ENCODE measurements at places on chromosomes 5 and 9. TPM values are rescaled to one million over a fixed set of nuclear protein-coding genes. Genes with fewer than 3 reads are reported as not detected.

Gene RORB
- 0.06 TPM for total RNA-seq

Gene CDH9
- total RNA-seq, result not detected

Gene TMEM252
- total RNA-seq, result not detected

Gene DOCK8
- 31.0 TPM for total RNA-seq

Gene LAMC3
- total RNA-seq, result 4.8 TPM

Gene WNT8A
- not detected for total RNA-seq

Gene N4BP3
- 2.4 TPM for total RNA-seq

Gene TLX3
- not detected for total RNA-seq

Gene GPR150
- 0.32 TPM for total RNA-seq

Gene MYMK
- total RNA-seq, result not detected

Gene C5orf46
- total RNA-seq, result not detected

Gene RNF183
- not detected for total RNA-seq

Gene TICAM2
- total RNA-seq, result 6.3 TPM

Gene LCN1
- 2.3 TPM for total RNA-seq

Gene SEMA6A
- total RNA-seq, result 24.0 TPM

Gene ADAMTS16
- 1.8 TPM for total RNA-seq

Gene FST
- 2.9 TPM for total RNA-seq

Gene MTAP
- total RNA-seq, result 38.8 TPM

Gene CSF1R
- 58.6 TPM for total RNA-seq

Gene AIF1L
- total RNA-seq, result 57.2 TPM

Gene ATG10
- total RNA-seq, result 4.9 TPM

Gene CRB2
- not detected for total RNA-seq

Gene TAF11L13
- not detected for total RNA-seq

Gene RASGRF2
- total RNA-seq, result 30.7 TPM

Measured in mesenteric fat pad (tissue), 1 donor.